Activated CD4-positive, alpha-beta T cell treated with anti-CD3 and anti-CD28 coated beads for 4 hours (primary cell): ENCODE measurements at places on chromosomes 3 and 15.
A peak's percentile ranks its signal among the peaks of the same experiment; 100 is the strongest.

GRCh38 chr3:11532931-11533391 lies 110.8 kb downstream of the VGLL4 start:
- no peak for DNase-seq

GRCh38 chr3:37257581-37257980 lies 83.2 kb upstream of the LRRFIP2 start:
- no peak for DNase-seq

- no peak for DNase-seq
Measured at GRCh38 chr3:59820352-59820934, 770.6 kb upstream of the CFAP20DC start.

- DNase-seq = no peak
Measured at GRCh38 chr15:67968966-67969365, 85.1 kb upstream of the PIAS1 start.

GRCh38 chr3:54856271-54856670 lies 71.6 kb downstream of the LRTM1 start:
- DNase-seq = no peak

- no peak for DNase-seq
Measured at GRCh38 chr15:96331144-96331944, 844 bp downstream of the NR2F2 start.

- no peak for DNase-seq
Measured at GRCh38 chr15:95690631-95691340, 639.7 kb upstream of the NR2F2 start.

DNA sequence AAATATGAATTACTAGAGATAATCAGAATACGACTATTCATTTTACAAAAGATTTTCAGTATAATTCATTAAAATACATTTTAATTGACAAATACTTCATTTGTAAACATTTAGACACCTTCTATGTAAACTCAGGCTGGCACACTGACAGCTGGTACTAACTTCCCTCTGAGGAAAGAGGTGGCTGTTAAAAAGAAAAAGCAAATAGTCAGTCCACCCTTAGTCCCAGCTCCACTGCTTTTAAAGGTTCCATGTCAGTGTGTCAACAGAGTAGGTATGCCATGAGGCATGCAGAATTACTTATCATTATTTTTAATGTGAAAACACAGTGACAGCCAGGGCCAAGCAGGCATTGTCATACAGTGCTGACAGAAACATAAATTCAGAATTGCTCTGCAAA lies 16.1 kb downstream of the TM6SF1 start:
- DNase-seq = no peak

GRCh38 chr3:50278123-50278879 lies 586 bp upstream of the LSMEM2 start:
- no peak for DNase-seq

DNA sequence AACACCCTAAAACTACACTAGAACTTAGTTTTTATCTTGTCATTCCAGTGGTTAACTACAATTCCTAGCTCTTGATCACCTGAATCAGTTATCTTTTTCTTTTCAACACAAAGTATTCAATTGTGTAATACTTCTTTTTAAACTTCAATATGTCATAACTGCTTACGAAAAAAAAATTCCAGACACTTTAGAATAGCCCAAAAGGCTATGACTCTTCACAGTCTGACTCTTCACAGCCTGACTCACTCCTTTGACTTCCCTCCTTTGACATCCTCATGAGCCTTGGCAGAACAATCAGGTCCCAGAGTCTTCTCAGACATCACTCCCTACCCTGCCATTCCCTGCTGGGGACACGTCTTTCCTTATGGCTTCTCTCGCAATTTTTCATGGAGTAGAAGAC lies 727.1 kb downstream of the ROBO1 start:
- DNase-seq = no peak

DNA sequence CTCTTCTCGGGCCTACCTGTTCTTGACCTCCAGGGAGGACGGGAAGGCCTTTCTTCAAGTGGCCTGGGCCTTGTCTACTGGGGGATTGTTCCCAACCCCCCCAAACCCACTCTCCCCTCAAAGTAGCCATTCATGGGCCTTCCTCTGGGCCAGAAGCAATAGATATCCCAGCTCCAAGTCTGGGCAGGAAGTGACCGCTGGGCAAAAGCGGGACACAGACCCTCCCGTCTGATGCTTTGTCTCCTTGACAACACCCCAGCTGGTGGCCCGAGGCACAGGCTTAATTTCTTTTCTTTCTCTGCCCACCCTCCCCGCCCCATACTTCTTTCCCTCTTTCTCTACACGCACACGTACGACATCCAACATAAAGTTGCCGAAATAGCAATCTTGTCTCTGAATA lies 41.4 kb upstream of the FEZF2 start:
- DNase-seq = no peak

DNA sequence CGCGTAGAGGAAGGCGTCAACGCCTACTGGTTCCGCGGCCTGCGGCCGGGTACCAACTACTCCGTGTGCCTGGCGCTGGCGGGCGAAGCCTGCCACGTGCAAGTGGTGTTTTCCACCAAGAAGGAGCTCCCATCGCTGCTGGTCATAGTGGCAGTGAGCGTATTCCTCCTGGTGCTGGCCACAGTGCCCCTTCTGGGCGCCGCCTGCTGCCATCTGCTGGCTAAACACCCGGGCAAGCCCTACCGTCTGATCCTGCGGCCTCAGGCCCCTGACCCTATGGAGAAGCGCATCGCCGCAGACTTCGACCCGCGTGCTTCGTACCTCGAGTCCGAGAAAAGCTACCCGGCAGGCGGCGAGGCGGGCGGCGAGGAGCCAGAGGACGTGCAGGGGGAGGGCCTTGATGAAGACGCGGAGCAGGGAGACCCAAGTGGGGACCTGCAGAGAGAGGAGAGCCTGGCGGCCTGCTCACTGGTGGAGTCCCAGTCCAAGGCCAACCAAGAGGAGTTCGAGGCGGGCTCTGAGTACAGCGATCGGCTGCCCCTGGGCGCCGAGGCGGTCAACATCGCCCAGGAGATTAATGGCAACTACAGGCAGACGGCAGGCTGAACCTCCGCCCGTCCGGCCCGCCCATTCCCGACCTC lies 4.1 kb downstream of the ISLR2 start:
- no peak for DNase-seq

- no peak for DNase-seq
Measured at GRCh38 chr15:101083336-101084045, 164.3 kb downstream of the LRRK1 start.

- no peak for DNase-seq
Measured at GRCh38 chr15:75028991-75029377, 5.6 kb downstream of the PPCDC start.

DNA sequence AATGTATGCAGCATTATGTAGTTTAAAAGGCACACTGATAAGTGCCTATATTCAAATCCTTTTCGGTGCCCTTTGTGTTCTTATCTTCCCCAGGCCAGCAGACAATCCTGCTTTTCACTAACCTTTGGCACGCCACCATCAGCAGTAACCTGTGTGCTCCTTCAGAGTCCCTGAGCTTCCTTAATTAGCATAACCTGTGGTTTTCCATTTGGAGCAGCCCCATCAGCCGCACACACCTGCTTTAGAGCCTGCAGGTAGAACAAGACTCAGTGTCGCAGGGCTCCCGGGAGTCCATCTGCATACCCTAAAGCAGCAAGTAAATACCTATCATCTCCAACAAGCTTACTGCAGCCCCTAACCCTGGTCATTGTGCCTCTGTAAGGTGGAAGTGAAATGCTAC lies 755.1 kb downstream of the ROBO2 start:
- no peak for DNase-seq

- no peak for DNase-seq
Measured at GRCh38 chr3:160616311-160616710, 50.9 kb upstream of the KPNA4 start.

DNA sequence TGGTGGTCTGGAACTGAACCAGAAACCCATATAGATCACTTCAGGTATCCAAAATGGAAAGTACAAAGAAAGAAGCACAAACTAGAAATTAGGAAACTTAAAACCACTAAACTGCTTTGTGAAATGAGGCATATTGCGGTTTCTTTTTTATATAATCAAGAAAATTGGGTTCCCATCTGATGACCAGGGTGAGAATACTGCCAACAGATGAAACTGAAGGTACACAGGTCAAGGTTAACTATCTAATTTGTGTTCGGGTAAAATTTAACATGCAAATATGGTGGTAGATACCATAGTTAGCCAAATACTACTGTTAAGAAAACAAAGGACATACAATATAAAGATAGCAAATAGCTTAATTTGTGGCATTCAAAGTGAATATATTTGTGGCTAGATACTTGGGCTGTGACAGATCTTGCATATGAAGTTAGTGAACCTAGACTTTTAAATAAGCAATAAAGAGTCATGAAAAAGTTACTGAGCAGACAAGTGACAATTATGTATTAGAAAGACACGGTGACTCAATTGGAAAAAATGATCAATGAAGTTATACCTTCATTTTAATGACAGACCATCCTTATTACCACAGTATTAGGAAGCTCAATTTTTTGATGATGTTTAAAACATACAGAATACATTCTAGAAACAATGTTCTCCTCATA lies 127.4 kb downstream of the NR2E3 start:
- DNase-seq = no peak

- DNase-seq = peak; percentile 25
Measured at GRCh38 chr3:100709842-100710260, 557 bp downstream of the TFG start.

- no peak for DNase-seq
Measured at GRCh38 chr15:68806220-68807060, 14.3 kb downstream of the ANP32A start.

- no peak for DNase-seq
Measured at GRCh38 chr3:49937090-49937489, 2.9 kb upstream of the RBM6 start.

- DNase-seq = no peak
Measured at GRCh38 chr3:40691452-40691861, 166.7 kb downstream of the ZNF621 start.

DNA sequence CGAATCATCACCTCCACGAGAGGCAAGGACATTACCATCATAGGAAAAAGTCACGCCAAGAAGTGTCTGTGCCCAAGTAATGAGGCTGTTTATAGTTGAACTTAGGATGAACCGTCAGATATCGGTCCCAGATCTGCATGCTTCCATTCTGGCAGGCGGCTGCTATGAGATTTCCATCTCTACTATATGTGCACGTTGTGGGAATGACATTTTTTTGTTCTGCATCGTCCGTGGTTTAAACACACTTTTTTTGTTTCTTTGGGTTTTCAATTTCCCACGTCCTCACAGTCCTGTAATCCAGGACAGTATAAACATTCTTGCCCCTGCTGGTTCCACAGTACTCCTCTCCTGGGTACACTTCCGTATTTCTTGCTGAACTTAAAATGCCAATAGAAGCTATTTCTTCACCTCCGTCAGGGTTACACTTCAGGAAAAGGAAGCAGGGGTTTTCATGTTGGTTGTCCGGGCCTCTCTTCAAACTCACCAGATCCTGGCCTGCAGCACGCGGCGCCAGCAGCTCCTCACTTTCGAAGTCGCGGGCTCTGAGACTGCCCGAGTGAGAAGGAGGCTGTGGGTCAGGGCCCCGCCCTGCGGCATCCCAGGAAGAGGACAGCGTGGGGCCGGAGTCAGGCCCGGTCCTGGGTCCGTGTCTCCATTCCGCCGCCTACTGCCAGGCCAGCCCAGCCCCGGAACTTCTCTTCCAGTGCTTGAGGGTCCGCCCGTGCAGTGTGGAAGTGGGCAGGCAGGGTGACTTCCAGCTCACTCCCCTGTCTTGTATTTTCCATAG lies 9.8 kb upstream of the TM4SF4 start:
- no peak for DNase-seq

DNA sequence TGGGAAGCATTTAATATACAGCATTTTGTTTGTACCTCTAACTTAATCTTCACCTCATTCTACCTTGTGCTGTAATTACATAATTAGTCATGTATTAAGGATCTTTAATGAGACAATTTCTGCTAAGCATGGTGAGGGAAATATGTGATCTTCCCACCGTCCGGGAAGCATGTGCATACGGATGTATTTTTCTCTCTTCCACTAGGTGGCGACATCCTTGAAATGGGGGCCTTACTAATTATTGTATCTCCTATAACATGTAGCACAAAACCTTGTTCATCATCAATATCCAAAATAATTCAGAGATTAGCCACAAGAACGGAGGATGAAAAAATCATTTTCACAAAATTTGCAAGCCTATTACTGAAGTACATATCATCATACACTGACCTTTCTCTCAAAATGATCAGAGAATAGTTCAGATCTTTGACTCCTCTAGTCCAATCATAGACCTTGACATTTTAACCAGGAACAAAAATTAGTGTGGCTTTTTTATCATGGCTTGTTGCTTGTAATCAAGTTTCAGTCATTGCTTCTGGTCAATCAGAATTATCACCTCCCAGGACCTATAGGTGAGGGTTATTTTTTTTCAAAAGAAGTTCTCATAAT lies 148.9 kb upstream of the GBE1 start:
- peak; percentile 1 for DNase-seq

DNA sequence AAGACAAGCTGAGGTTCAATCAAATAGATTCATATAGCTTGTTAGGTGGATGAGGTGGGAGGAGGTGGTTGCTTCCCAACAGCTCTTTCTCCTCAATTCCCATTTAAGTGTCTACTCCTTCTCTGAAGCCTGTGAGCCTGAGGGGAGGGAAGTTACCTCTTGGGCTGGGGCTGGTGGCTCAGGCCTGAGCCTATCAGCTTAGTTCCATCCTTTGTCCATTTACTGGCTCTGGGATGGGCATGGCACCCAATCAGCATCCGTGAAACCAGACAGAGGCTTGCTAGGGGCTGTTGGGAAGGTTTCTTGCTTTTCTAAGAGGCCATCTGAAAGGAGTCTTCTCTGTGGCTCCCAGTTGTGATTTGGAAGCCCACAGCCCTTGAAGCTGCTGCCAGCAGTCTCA lies 57.3 kb downstream of the TAMM41 start:
- no peak for DNase-seq

DNA sequence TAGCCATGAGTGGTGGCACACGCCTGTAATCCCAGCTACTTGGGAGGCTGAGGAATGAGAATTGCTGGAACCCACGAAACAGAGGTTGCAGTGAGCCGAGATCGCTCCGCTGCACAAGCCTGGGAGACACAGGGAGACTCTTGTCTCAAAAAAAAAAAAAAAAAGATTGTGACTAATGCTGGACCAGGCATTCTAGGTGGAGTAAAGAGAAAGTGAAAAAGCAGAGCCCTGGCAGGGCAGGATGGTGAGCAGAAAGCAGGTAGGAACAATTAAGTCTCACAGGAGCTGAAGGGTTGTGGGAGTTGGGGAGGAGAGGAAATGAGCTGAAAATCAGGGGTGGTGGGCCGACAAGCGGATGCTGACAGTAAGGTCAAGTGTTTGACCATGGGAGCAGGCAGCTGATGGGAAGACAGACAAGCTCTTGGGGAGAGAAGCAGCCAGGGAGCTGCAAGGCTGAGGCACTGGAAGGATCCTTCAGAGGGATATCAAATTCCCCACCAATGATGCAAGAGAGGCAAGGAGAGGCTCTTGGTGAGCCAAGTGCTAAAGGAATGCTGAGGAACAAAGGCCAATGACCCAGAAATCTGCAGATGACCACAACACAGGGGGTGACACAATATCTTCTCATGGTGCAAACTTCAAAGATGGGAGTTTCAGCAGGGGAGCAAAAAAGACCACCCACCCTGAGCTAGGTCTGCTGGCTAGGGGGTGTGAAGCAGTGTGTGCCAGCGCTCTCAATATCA lies 251.1 kb downstream of the ULK4 start:
- no peak for DNase-seq
